ENCODE measurements at places on chromosomes 13 and 19.

- no peak for DNase-seq
Measured at GRCh38 chr19:47680858-47681332, 32.3 kb upstream of the EHD2 start.

- no peak for DNase-seq
Measured at GRCh38 chr13:100131863-100132574, 43.1 kb downstream of the PCCA start.

GRCh38 chr13:91313103-91313502 lies 34.4 kb upstream of the MIR17HG start:
- DNase-seq, result no peak

DNA sequence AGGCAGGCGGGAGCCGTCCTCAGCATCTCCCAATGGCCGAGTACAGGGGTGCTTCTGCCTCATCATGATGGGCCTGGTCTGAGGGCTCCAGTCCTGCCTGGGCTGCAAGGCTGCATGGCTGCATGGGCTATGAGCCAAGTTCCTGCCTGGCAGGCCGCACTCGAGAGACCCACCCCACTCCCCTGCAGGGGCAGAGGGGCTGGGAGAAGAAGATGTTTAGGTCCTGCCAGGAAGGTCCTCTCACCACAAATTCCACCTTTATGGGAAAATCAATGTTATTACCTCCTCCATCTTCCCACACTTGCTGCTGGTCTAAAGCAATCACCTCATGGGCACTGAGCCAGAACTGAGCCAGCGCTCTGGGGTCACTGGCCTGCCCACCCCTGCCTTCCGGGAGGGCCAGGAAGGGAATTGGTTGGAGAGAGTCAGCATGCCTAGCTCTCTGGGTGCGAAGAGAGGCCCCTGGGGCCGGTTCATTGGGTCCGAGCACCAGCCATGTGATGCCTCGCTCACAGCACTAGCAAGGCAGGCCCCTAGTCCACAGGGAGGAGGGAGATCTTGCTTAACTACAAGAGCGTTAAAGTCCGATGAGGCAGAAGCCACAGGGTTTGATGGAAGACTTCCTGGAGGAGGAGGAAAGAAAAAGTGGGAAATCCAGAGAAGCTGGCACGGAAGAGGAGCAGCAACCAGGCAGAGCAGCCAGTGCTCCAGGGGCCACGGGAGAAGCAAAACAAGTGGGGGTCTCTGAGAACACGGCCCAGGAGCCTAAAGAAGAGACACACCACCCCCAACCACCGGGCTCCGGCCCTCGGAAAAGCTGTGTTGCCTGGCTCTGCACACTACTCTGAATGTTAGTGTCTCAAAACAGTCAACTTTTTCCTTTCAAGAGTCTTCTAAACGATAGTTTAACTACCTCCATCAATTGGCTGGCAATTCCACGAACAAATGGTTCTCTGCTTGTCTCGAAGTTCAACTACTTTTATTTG lies 63.1 kb downstream of the CEBPG start:
- DNase-seq, result no peak

DNA sequence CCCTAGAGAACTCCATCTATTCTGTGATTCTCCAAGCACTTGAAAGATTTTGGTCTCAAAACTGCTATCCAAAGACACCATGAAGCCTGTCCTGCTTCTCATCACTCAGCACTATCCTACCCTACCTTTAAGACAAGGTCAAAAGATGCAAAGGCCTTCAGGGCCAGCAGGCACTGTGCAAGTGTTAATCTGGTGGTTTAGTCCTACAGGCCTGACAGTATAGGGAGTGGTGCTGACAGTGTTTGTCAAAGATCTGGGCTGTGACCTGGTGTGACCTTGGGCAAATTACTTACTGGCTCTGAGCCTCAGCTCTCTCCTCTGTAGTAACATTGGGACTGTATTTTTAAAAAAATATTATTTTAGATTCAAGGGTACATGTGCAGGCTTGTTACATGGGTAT lies 28.0 kb downstream of the SIAH3 start:
- DNase-seq, result no peak

- DNase-seq, result no peak
Measured at GRCh38 chr19:53086949-53087348, 16.3 kb downstream of the ZNF160 start.

- DNase-seq, result no peak
Measured at GRCh38 chr13:39600766-39601165, 2.2 kb downstream of the LHFPL6 start.

GRCh38 chr19:32309711-32310390 lies 35.6 kb upstream of the ZNF507 start:
- no peak for DNase-seq
